Activated CD4-positive, alpha-beta T cell treated with anti-CD3 and anti-CD28 coated beads, Interleukin-2, Interleukin-6, amounts not matched to agents 100 ng/mL and 50 ng/mL, durations not matched to agents 16 hours and 8 hours (primary cell): ENCODE measurements at places on chromosomes 7 and 10.

- DNase-seq = no peak
Observed at GRCh38 chr10:123549761-123550454, 116.2 kb upstream of the GPR26 start.

DNA sequence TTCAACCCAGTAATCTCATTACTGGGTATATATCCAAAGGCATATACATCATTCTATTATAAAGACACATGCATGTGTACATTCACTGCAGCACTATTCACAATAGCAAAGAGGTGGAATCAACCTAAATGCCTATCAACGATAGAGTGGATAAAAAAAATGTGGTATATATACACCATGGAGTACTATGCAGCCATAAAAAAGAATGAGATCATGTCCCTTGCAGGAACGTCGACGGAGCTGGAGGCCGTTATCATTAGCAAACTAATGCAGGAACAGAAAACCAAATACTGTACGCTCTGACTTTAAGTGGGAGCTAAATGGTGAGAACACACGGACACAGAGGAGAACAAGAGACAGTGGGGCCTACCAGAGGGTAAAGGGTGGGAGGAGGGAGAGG is 105.5 kb downstream of the SLC25A13 start:
- DNase-seq = no peak

- no peak for DNase-seq
Observed at GRCh38 chr10:113493195-113493594, 59.7 kb upstream of the HABP2 start.

GRCh38 chr7:136617176-136617575 is 251.3 kb upstream of the CHRM2 start:
- DNase-seq = no peak

GRCh38 chr7:151167197-151167961 is at the start of gene GBX1:
GBX1 (minus strand) TSS chr7:151167694; CDS start chr7:151167548, 146 bp downstream.
- DNase-seq = no peak

DNA sequence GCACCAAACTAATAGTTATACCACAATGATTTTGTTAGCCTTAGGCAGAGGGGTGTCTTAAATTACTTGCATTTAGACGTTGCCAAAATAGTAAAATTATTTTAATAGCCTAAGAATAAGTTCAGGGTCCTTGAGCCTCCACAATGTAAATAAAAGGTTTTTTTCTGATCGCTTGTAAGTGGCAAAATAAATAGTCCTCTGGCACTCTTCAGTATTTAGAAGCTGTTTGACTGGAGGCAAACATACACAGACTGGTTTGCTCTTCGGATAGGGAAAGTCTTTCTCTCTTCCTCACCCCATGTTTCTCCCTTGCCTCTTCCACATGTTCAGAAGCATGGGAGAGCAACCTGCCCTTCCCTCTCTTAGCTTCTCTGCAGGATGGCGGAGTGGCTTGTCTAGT is 49.5 kb upstream of the FAM180A start:
- DNase-seq = no peak

GRCh38 chr7:42720991-42721796 is 190.7 kb downstream of the C7orf25 start:
- no peak for DNase-seq

DNA sequence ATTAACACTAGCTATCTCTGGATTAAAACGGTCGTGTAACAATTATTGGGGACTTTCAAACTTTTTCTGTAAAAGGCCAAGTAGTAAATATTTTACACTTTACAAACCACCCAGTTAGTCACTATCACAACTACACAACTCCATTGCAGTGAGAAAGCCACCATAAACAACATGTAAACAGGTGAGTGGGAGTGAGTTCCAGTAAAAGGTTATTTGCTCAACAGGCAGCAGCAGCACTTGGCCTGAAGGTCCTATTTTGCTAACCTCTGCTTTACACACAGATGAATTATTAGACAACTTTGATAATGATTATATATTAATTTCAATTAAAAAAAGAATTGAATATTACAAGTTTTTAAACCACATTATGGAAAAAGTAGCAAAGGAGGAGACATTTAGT is 15.8 kb upstream of the AGMO start:
- no peak for DNase-seq

GRCh38 chr10:133357285-133358161 is at the start of gene FUOM:
FUOM (minus strand) TSS chr10:133358019; CDS start chr10:133358007, 12 bp downstream.
- peak; percentile 72 for DNase-seq

DNA sequence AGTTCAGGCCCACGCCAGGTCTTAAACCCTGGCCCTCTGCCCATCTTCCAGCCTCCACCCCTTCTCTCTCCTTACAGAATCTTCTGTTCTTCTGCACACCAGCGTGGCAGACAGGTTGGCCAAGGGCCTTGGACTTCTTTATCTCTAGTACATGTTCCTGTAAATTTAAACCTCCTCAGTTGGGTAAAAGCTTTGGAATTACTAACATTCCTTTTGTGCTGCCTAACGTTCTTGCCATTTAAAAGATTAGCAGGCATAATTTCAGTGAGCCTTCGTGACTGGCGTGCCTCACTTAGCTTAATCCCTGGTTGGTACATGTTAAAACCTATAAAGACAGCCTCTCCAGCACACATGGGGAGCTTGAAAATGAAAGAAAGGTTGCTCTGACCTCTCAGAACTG is 192.2 kb downstream of the CUX1 start:
- no peak for DNase-seq

GRCh38 chr7:28581351-28581750 is 169.0 kb downstream of the CREB5 start:
- DNase-seq = no peak

DNA sequence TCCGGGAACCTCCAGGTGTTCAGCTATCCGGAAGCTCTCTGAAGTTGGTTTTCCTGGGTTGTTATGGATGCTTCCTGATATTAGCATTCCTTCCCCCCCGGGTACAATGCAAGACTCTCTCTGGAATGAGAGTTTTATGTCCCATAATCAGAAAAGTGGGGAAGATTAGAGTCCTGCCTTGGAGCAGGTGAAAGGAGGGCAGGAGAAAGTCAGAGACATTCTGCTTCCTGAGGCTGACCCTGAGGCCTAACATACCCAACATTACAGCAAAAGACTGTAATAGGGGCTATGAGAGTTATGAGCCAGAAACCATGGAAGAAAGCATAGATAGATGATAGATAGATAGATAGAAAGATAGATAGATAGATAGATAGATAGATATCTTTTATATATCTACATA is 36.9 kb downstream of the PRPS1L1 start:
- no peak for DNase-seq

GRCh38 chr7:138875794-138876193 is 77.8 kb upstream of the ATP6V0A4 start:
- DNase-seq = peak; percentile 87

DNA sequence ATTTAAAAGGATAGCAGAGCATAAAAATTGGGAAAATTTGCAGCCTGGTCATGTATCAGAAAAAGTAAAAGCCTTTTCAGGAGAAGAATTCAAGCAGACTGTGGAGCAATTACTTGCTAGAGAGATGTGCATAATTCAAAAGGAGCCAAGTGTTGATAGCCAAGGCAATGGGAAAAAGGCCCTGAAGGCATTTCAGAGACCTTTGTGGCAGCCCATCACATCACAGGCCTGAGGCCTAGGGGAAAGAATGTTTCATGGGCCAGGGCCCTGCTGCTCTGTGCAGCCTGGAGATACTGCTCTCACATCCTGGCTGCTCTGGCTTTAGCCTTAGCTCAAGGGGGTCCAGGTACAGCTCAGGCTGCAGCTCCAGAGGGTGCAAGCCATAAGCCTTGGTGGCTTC is 152.9 kb downstream of the MAGI2 start:
- no peak for DNase-seq

GRCh38 chr7:20260223-20260622 is 43.0 kb upstream of the MACC1 start:
- no peak for DNase-seq

GRCh38 chr7:2645274-2645868 is 13.6 kb downstream of the TTYH3 start:
- peak; percentile 55 for DNase-seq

DNA sequence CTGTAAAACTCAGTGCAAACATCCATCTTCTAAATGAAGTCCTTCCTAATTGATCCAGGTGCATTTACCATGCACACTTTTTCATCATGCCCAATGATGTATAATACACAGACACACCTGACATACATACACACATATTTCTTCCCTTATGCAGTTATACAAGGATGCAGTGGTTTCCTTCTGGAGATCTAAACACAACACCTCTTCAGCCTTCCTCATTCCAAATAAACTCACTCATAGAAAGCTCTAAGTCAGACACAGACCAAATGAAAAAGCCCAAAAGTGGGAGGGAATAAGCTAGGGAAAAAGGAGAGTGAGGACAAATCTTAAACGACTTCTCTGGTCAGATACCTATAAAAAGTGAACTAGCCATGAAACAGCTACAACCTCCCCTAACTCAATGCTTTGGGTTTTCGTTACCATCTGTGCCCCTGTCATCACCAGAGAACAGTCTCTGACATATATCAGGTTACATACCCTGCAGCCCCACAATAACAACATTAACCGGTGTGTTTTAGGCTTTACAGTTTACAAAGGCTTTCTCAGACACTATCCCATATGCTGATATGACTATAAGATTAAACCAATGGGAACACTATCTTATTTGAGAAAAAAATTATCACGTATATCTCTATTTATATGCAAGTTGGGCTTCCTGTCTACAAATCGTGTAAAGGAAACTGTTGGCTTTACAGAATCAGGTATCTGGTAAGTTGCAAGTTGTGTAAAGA is 675.2 kb downstream of the PHTF2 start:
- no peak for DNase-seq

DNA sequence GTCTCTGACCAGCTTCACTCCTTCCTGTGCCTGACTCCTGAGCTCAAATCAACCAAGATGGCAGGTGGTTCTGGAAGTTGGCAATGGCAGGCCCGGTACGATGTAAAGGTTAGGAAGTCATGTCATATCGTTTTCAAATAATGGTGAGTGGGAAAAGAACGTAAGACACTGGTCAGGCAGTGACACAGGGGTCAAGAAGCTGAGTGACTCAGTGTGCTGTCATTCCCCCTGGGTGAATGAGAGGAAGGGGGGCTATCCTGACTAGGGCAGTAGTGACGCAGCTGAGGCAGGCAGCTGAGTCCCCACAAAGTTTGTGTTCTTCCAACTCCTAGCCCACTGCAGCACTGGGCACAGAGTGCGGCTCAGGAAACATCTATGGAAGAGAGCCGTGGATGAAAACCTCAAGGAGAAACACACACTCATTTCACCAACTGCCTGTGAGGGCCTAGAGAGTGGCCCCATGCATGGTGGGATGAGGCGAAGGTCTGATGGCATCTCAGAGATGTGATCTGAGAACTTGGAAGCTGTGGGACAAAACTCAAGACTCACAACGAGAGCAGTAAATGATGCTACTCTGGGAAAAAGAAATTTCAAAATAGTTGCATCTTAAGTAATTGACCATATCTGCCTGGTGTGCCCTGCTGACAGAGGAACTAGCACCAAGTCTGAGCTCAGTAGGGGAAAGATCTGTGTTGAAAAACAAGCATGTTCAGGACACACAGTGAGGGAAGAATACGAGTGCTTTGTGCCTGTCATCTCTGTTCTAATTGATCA is 23.2 kb downstream of the CREB3L2 start:
- no peak for DNase-seq

DNA sequence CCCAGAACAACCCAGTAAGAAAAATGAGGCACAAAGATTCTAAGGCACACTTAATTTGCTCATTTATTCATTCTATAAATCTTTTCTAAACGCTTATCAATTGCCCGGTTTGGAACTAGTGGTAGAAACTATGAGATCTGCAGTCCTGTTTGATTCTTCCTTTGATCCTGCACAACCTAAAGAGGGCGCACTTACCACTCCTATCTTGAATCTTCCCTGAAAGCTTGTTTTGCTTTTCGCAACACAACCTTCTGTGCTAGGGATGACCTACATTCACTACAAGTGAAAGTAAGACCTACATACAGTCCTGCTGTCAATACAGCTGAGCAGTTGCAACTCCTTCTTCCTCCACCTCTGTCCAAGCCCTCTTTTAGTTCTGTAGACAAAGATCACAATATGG is 12.6 kb upstream of the ARL4A start:
- peak; percentile 58 for DNase-seq

- peak; percentile 3 for DNase-seq
Observed at GRCh38 chr10:25017661-25018060, 1.2 kb downstream of the THNSL1 start.

GRCh38 chr10:97643441-97643985 is 3.0 kb downstream of the PI4K2A start:
- no peak for DNase-seq

GRCh38 chr7:74164985-74165456 is 9.1 kb upstream of the EIF4H start:
- DNase-seq = no peak

- no peak for DNase-seq
Observed at GRCh38 chr7:100571829-100572116, 1.9 kb downstream of the SAP25 start.

- no peak for DNase-seq
Observed at GRCh38 chr10:32314588-32314987, 32.4 kb downstream of the EPC1 start.

GRCh38 chr7:141500608-141501007 is 50.6 kb upstream of the AGK start:
- DNase-seq = no peak

DNA sequence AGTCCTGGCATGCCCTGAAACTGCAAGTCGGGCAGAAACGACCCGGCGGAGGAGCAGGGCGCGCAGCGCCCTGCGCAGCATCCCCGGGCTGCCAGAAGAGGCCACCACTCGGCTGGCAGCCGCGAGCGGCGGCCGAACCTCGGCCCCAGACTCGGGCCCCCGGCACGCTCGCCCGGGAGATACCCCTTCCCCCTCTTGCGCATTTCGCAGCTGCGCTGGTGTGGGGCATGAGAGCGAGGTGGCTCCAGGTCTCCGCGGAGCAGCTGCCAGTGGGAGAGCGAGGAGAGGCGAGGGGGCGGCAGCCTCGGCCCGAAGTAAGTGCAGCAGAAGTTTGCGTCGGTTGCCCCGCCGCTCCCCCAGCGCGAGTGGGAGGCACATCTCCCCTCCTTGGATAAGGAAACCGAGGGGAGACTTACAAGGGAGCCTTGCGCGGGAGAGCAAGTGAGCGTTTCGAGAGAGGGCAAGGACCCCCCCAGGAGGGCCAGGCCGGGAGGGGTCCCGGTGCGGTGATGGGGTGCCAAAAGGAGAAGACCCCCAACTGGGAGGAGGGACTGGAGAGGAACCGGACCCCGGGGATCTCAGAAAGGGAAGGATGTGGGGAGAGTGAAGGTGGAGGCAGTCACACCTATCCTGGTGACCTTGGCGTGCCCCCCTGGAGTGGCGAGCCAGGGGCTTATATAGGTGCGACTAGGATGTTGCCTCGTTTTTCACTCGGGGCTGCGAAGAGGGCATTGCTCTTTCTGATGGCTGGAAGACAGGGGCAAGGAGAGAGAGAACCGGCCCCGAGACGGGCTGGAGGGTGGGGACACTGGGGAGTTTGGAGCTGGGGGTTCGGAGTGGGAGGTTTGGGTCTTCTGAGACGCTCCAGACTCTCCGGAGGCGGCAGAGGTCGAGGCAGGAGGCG is 256.3 kb downstream of the OTUD1 start:
- DNase-seq = peak; percentile 4

- DNase-seq = peak; percentile 10
Observed at GRCh38 chr7:155681663-155682062, 37.2 kb downstream of the RBM33 start.
